ENCODE measurements at places on chromosomes 7 and 10.
A peak's percentile ranks its signal among the peaks of the same experiment; 100 is the strongest.

DNA sequence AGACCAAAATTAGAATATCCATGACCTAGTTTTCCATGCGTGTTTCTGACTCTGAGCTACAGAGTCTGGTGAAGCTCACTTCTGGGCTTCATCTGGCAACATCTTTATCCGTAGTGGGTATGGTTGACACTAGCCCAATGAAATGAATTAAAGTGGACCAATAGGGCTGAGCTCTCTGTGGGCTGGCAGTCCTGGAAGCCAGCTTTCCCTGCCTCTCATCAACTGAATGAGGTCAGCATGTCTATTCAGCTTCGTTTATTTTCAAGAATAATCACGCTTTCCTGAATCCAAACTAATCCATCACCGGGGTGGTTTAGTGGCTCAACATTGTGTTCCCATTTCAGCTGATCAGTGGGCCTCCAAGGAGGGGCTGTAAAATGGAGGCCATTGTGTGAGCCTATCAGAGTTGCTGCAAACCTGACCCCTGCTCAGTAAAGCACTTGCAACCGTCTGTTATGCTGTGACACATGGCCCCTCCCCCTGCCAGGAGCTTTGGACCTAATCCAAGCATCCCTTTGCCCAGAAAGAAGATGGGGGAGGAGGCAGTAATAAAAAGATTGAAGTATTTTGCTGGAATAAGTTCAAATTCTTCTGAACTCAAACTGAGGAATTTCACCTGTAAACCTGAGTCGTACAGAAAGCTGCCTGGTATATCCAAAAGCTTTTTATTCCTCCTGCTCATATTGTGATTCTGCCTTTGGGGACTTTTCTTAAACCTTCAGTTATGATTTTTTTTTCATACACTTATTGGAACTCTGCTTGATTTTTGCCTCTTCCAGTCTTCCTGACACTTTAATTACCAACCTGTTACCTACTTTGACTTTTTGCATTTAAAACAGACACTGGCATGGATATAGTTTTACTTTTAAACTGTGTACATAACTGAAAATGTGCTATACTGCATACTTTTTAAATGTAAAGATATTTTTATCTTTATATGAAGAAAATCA, 35.5 kb downstream of the CAV1 start:
- DNase-seq: no peak

- DNase-seq: peak; percentile 53
Observed at GRCh38 chr10:58334817-58335305, at the start of gene UBE2D1. Gene UBE2D1, plus strand, starts transcription at chr10:58335006. Its CDS starts 196 bp downstream, at chr10:58335202.

- peak; percentile 9 for DNase-seq
Observed at GRCh38 chr7:124765401-124766352, at the start of gene GPR37. Gene GPR37, minus strand, starts transcription at chr7:124765792. Its CDS starts 816 bp downstream, at chr7:124764976.

GRCh38 chr7:48458701-48459524, 287.7 kb downstream of the ABCA13 start:
- no peak for DNase-seq

GRCh38 chr10:112374724-112375541, 1.0 kb downstream of the ACSL5 start:
- no peak for DNase-seq

DNA sequence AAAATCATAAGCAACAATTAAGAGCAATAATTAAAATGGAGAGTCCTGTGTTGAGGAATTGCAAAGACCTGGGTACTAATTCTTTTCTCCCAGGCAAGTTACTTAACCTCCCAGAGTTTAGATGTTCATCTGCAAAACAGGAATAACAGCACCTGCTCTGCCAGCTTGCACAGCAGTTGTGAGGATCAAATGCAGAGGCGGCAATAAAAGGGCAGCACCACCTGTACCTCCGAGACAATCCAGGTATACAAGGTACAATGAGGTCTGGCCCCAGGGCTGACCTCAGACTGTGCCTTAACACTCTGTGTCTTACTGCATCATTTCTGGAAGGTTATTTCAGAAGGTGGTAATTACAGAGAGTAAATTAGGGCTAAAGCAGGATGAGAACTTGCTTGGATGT, 14.5 kb upstream of the FAM204A start:
- DNase-seq: no peak

DNA sequence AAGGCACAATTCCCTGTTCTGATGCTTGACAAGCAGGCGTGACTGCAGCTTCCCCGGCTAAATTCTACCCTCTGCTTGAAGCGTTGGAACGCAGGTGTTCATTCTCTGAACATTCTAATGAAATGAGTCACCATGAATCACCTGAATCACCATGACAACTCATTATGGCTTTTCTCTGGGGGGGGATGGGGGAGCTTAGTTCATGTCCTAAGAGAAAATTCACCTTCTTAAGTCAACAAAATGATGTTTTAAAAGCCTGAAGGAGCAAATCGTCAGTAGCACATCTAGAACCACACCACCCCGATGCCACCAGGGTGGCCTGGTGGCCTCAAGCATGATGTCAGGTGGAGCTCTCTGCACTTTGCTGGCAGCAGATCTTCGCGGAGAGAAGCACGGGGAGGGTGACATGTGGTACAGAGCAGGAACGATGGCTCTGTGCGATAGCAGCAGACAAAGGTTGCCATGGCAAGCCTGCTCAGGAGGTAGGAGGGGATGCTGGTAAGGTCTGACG, 33.7 kb downstream of the DDC start:
- DNase-seq: no peak

DNA sequence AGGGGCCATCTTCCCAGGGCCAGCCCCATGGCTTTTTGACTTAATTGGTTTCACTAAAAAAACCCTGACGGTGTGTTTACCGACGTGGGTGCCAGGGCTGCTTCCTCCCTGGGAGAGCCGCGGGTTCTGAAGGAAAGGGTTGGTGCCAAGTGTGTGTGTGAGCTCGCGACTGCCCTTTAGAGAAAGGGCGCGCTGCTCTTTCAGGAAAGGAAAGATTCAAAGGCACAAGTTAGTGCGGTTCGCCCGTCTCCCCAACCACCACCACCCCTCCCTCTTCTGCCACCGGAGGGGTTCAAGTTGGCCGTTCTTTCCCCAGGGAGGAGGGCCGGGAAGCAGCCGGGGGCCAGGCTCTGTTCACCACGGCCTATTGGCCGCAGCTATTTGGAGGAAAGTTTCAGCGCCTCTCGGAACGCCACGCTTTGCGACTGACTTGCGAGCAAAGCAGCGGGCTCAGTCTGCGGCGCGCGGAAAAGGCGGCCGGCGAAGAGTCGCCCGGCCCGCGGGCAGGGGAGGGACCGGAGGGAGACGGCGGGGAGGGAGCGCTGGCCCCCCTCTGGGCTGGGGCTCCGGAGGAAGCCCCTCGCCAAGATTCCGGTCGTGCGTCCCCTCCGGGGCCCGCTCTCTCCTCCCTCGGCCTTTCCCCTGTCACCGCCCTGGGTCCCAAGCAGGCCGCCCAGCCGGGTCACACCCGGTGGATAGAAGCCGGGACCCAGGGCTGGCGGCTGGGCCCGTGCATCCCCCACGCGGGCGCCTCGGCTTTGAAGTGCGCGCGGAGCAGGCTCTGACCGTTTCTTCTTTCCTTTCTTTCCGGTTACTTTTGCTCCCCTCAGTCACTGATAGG, 165.9 kb upstream of the PPP1R3A start:
- DNase-seq: no peak

DNA sequence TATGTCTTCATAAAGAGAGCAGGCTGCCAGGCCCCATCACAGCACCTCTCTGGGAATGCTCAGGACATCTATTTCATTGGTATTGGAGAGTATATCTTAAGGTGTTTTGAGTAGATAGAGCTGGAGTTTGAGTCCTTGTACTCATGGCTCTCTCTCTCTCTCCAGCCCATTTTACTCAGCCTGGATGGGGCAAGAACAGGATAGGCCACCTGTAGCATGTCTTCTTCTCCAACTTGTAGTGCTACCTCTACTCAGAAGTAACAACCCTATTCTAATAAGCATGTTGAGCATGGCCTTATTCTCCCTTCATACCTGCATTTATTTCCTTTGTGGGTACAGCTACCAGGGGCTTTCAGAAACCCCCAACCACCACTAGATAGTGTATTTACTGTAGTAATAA, 21.9 kb downstream of the PRLHR start:
- no peak for DNase-seq

DNA sequence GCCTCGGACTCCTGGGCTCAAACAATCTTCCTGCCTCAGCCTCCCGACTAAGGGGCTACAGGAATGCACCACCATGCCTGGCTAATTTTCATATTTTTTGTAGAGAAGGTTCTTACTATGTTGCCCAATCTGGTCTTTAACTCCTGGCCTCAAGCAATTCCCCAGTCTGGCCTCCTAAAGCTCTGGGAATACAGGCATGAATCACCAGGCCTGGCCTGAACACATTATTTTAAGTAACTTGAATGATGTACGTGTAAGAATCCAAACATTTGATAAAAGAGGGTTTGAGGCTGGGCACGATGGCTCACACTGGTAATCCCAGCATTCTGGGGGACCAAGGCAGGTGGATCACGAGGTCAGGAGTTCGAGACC, 13.0 kb upstream of the BAMBI start:
- no peak for DNase-seq

DNA sequence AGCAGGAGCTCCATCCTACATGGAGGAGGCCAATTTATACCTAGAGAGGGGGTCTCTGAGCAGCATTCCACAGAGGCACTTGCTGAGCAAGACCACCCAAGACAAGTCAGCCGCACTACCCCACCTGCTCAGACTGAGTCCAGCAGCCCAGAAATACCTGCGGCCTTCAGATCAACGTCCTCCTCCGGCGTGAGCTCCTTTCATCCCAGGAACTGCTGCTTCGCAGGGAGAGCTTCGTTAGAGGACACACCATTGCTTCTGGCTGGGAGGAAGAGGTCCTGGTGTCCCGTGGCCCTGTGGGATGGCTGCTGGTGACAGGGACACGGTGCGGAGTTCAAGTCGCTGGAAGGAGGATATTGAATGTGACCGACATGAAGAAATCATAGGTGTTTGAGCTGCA, 216.9 kb upstream of the PPP2R2D start:
- DNase-seq: no peak

- no peak for DNase-seq
Observed at GRCh38 chr10:44995914-44996669, 4.6 kb upstream of the ZNF22 start.

GRCh38 chr10:45673074-45673648, 589 bp upstream of the ZFAND4 start:
- DNase-seq: no peak

- DNase-seq: no peak
Observed at GRCh38 chr7:2260820-2261219, 18.8 kb downstream of the NUDT1 start.

GRCh38 chr7:157502701-157503111, 165.9 kb downstream of the DNAJB6 start:
- DNase-seq: no peak

- no peak for DNase-seq
Observed at GRCh38 chr10:47379445-47379785, 4.7 kb downstream of the ZNF488 start.

DNA sequence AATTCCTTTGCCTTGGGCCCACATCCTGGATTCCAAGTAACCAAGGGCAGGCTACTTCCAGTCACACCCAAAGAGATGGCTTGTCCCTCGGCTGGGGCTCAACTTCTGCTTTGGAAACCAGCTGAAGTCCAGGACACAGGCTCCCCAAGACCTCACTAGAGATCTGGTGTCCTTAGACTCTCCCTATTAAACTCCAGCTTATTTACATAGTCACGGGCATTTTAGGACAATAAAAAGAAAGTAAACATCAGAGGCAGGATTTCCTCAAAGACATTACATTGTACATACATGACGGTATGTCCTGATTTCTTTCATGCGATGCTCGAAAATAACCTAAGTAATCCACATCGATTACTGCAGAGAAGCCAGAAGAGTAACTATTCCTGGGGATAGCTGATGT, 461.5 kb upstream of the C7orf33 start:
- no peak for DNase-seq

- no peak for DNase-seq
Observed at GRCh38 chr7:144158861-144159260, 24.4 kb upstream of the CTAGE4 start.

DNA sequence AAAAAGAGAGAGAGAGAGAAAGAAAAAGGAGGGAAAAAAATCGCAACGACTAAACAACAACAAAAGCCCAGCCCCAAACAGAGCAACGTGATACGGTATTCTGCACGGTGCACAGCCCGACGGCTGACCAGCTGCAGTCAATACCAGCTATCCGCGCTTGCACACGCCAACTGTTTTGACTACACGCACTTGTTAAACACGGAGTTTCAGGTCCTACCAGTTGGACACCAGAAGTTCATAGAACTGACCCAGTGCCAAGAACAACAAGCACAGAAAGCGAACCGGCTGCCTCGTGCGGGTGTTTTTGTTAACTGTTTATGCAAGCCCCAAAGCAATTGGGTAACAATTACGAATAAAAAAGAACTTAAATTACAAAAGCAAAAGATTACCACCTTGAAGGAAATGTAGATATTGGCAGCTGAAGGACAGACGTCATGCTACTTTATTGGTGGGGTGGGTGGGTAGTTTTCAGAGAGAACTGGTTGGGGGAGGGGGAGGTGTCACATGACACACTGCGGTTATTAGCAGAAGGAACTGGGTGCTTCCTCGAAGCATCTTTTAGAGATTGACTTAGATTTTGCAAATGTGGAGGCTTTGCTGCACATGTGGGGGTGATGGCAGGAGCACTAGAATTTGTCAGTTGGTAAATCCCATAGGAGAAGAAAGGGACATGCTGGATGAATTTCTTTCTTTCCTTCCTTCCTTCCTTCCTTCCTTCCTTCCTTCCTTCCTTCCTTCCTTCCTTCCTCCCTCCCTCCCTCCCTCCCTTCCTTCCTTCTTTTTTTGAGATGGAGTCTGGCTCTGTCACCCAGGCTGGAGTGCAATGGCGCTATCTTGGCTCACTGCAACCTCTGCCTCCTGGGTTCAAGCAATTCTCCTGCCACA, 110.6 kb upstream of the EFCAB10 start:
- DNase-seq: no peak

DNA sequence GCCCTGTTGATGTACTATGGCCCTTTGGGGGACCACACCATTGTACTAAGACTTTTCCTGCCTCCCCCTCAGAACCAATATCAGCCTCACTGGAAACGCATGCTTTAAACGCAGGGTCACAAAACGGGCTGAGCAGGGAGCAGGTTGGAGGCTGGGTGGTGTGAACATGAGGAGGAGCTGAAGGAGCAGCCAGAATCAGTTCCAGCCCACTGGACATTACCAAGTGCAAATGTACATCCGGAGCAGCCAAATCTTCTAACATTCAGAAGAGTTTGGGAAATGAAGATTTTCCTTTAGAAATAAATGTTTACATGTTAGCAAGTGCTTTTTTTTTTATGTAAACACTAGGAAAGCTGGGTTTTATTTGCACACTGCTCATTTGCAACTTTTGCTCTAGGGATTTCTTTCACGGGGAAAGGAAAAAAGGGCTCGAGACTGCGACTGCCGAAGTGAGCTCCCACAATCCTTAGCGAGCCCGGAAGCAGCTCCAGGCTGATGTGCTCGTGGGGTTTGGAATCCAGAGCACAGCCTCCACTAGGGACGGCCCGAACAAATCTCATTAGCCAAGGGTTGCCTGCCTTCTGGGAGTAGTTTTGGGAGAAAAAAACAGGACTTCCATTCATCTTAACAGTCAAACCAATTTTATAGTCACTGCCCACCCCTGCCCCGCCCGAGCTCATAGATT, 108.0 kb upstream of the YAE1 start:
- DNase-seq: no peak

- DNase-seq: no peak
Observed at GRCh38 chr7:146002431-146003078, 114.0 kb upstream of the CNTNAP2 start.

- no peak for DNase-seq
Observed at GRCh38 chr10:131363416-131363815, 51.9 kb upstream of the TCERG1L start.

All from thoracic aorta (tissue), 2 donors.